ENCODE measurements at places on chromosomes 3 and 15. TPM values are rescaled to one million over a fixed set of nuclear protein-coding genes. Genes with fewer than 3 reads are reported as not detected.

DNA sequence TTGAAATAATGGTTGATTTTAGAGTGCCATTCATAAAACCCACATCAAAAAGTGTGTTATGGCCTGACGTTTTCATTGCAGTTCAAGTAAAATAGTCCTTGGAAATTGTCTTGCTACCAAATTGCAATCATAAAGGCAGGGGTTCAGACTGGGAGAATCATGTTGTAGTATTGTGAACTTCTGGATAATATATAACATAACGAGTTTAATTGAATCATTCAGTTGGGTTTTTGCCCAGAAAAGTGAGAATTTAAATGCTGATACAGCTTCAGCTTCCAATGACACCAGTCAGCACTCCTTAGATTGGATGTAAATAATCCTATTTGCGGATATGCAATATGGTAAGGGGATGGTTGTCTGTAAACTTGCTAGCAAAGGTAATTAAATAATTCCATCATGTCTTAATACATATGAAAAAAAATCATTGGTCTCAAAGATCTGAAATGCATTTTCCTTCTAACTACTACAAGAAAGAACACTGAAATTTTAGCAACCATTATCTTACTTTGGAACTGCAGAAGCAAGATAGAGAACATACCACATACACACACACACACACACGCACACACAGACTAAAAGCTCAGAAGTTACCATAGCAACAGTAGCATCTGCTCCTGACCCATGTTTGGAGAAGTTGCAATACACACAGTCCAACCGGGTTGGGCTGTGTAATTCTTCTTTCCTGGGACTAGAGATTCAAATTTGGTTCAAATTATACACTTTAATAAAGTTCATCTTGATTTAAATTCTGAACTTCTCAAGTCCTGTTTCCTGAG, 686.2 kb upstream of the NR2F2 start:
- DNase-seq: no peak
- no peaks in the 10 kb centered on the region for H3K27me3 ChIP-seq
- no peaks in the 10 kb centered on the region for H3K4me1 ChIP-seq
- no peak overlapping the region for H3K4me3 ChIP-seq
- H3K36me3 ChIP-seq: no peaks in the 10 kb centered on the region
- H3K27ac ChIP-seq: peak overlapping the region; percentile 25

DNA sequence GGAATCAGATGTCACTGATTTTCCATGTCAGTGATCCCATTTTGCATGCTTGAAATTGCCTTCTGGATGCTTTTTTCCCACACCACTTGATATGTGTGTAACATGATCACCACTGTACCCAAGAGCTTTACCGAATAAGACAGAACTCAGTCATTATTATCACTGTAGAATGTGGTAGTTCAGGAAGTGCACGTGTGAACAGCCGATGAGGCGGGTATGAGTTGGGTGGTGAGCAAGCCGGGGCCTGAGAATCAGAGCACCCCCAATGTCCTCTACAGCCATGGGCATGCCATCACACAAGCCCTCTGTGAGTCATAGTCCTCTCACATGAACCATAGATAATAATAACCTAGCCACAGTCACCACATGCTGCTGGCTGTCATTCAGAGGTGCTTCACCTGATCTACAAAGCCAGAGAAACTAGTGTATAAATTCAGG, 470.8 kb downstream of the SOX2 start:
- H3K27ac ChIP-seq: no peak overlapping the region
- H3K27me3 ChIP-seq: peaks cover 6% of the 10 kb centered on the region
- no peak overlapping the region for H3K4me3 ChIP-seq

DNA sequence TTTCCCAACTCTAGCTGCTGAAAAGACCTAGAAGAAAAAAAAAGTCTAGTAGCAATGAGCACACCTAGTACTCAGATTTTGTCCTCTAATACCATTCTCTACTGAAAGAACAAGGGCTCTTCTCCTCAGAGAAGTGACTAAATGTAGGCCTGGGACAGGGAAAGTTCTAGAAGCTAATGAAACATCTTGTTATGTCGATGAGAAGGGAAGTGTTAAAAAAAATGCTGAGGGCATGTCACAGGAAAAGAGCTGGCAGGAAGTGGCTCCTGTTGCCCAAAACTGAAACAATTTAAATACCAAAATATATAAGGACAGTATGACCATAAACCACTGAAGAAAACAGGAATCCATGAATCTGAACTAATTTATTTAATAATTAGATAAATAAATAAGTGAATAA, 581.4 kb upstream of the TBL1XR1 start:
- DNase-seq: no peak
- H3K4me1 ChIP-seq: peaks cover 62% of the 10 kb centered on the region
- no peak overlapping the region for H3K27ac ChIP-seq
- no peaks in the 10 kb centered on the region for H3K36me3 ChIP-seq
- H3K4me3 ChIP-seq: no peak overlapping the region

- no peak overlapping the region for H3K27ac ChIP-seq
- peaks cover 5% of the 10 kb centered on the region for H3K4me1 ChIP-seq
- H3K27me3 ChIP-seq: no peaks in the 10 kb centered on the region
- H3K4me3 ChIP-seq: no peak overlapping the region
Observed at GRCh38 chr15:67878712-67879206, 38.9 kb upstream of the RNU6-1 start.

- no peak for DNase-seq
- H3K36me3 ChIP-seq: no peaks in the 10 kb centered on the region
- H3K4me3 ChIP-seq: no peak overlapping the region
- H3K27ac ChIP-seq: no peak overlapping the region
- H3K4me1 ChIP-seq: no peaks in the 10 kb centered on the region
Observed at GRCh38 chr3:43012174-43012573, 33.1 kb downstream of the GASK1A start.

GRCh38 chr15:62344806-62345539, 179.9 kb upstream of the C2CD4B start:
- H3K4me3 ChIP-seq: no peak overlapping the region
- no peak for DNase-seq
- no peaks in the 10 kb centered on the region for H3K4me1 ChIP-seq
- no peak overlapping the region for H3K27ac ChIP-seq
- no peaks in the 10 kb centered on the region for H3K36me3 ChIP-seq

GRCh38 chr3:50454481-50455070, 48.9 kb downstream of the CACNA2D2 start:
- no peak for DNase-seq
- H3K4me1 ChIP-seq: no peaks in the 10 kb centered on the region
- H3K27ac ChIP-seq: no peak overlapping the region

GRCh38 chr15:70539912-70540530, 223.3 kb downstream of the UACA start:
- H3K27me3 ChIP-seq: peaks cover 66% of the 10 kb centered on the region
- DNase-seq: no peak
- H3K4me3 ChIP-seq: no peak overlapping the region
- H3K27ac ChIP-seq: no peak overlapping the region
- no peaks in the 10 kb centered on the region for H3K4me1 ChIP-seq

DNA sequence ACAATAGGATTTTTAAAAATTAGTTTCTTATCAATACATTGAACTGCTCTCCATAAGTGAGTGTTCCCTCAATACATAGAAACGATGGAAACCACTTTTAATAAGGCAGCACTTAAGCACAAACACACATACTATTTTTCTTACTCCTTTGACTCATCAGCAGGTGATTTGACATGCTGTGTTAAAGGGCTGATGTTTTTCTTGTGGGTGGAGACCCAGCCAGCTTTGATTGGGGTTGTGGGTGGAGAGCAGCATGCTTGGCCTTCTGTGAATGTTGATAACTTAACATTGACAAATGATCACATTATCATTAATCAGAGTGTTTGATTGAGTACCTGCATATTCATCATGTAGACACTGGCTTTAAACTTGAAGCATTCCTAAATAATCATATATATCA, 223.0 kb upstream of the DPH6 start:
- H3K4me3 ChIP-seq: no peak overlapping the region
- H3K4me1 ChIP-seq: no peaks in the 10 kb centered on the region
- no peaks in the 10 kb centered on the region for H3K27me3 ChIP-seq
- no peak for DNase-seq
- no peaks in the 10 kb centered on the region for H3K36me3 ChIP-seq

- no peaks in the 10 kb centered on the region for H3K36me3 ChIP-seq
- no peaks in the 10 kb centered on the region for H3K4me1 ChIP-seq
- H3K27ac ChIP-seq: no peak overlapping the region
- H3K4me3 ChIP-seq: no peak overlapping the region
- H3K27me3 ChIP-seq: no peaks in the 10 kb centered on the region
Observed at GRCh38 chr3:154921351-154921750, 158.8 kb upstream of the MME start.

DNA sequence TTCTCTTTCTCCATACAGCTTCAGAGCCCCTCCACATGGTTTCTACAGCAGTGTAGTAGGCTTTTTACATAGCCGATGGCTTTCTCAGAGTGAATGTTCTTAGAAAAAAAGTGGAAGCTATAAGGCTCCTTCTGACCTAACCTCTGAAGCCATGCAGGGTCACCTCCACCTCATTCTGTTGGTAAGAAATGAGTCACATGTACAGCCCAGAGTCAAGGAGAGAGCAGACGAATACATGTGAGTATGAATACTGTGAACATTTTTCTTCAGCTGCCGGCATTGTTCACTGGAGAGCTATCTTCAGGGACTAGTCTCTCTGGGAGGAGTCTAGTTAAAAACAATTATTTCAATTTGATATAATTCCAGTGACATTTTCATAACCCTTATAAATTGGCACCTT, 68.2 kb upstream of the THRB start:
- no peaks in the 10 kb centered on the region for H3K27me3 ChIP-seq
- DNase-seq: no peak
- H3K27ac ChIP-seq: no peak overlapping the region
- no peaks in the 10 kb centered on the region for H3K36me3 ChIP-seq

- no peak for DNase-seq
- no peak overlapping the region for H3K4me3 ChIP-seq
- peaks cover 11% of the 10 kb centered on the region for H3K4me1 ChIP-seq
- no peaks in the 10 kb centered on the region for H3K27me3 ChIP-seq
- peaks cover 15% of the 10 kb centered on the region for H3K36me3 ChIP-seq
Observed at GRCh38 chr3:141552440-141552991, 65.7 kb downstream of the RASA2 start.

- peak overlapping the region; percentile 87 for H3K4me3 ChIP-seq
- H3K27me3 ChIP-seq: no peaks in the 10 kb centered on the region
- H3K27ac ChIP-seq: peak overlapping the region; percentile 99
- peak; percentile 70 for DNase-seq
- H3K4me1 ChIP-seq: peaks cover 49% of the 10 kb centered on the region
Observed at GRCh38 chr3:51975852-51976549, 1.1 kb downstream of the ABHD14A start.

GRCh38 chr3:157248590-157249422, 88.9 kb upstream of the CCNL1 start:
- peaks cover 49% of the 10 kb centered on the region for H3K4me1 ChIP-seq
- H3K27ac ChIP-seq: peak overlapping the region; percentile 90
- peak; percentile 22 for DNase-seq
- H3K36me3 ChIP-seq: no peaks in the 10 kb centered on the region
- peak overlapping the region; percentile 0 for H3K4me3 ChIP-seq
- no peaks in the 10 kb centered on the region for H3K27me3 ChIP-seq

DNA sequence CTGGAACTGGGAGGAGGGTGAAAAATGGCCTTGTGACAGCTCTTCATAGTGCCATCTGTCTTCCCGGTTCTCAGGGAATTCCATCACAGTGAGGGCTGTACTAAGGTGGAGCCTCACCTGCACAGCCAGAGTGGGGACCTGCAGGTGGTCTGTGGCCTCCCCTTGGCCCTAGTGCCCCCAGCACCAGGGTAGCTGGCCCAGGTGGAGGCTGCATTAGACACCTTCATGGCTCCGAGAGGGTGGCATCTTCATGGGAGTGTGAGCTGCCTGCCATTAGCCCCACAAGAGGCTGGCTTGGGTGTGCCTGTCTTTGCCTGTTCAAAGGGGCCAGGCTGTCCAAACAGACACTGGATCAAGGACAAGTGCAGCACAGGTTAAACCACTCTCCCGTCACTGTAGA, 95.5 kb upstream of the PRR23E start:
- peaks cover 4% of the 10 kb centered on the region for H3K4me1 ChIP-seq
- no peaks in the 10 kb centered on the region for H3K36me3 ChIP-seq
- DNase-seq: no peak
- H3K4me3 ChIP-seq: no peak overlapping the region
- peaks cover 16% of the 10 kb centered on the region for H3K27me3 ChIP-seq

DNA sequence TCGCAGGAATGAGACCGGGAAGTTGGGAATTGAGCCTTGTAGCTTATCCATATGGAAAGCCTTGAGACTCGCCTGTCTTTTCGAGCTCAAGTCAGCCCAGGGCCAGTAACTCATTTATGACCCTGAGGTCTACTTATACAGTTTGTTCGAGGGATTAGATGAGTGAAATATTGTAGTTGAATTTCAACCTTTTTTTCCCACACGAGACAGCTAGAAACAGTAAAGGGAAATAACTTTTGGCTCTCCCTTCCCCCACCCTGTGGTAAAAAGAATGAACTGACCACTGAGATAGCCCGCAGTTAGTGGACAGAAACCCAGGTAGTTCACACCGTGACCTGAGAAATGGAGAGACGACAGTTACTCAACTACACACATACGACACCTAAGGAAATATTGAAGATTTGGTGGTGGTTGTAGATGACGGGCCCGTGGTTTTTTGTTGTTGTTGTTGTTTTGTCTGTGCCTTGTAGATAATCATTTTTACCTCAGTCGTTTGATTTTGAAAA, 841 bp downstream of the EIF3J start:
- H3K4me1 ChIP-seq: peaks cover 69% of the 10 kb centered on the region
- peak overlapping the region; percentile 92 for H3K4me3 ChIP-seq

- no peaks in the 10 kb centered on the region for H3K36me3 ChIP-seq
- H3K27me3 ChIP-seq: no peaks in the 10 kb centered on the region
- no peak overlapping the region for H3K4me3 ChIP-seq
- H3K4me1 ChIP-seq: peaks cover 14% of the 10 kb centered on the region
- H3K27ac ChIP-seq: no peak overlapping the region
Observed at GRCh38 chr3:126952261-126952982, 30.5 kb upstream of the PLXNA1 start.

- no peak for DNase-seq
- no peaks in the 10 kb centered on the region for H3K4me1 ChIP-seq
- H3K36me3 ChIP-seq: no peaks in the 10 kb centered on the region
- no peaks in the 10 kb centered on the region for H3K27me3 ChIP-seq
- H3K27ac ChIP-seq: no peak overlapping the region
Observed at GRCh38 chr3:169710619-169711018, 47.1 kb upstream of the MECOM start.

DNA sequence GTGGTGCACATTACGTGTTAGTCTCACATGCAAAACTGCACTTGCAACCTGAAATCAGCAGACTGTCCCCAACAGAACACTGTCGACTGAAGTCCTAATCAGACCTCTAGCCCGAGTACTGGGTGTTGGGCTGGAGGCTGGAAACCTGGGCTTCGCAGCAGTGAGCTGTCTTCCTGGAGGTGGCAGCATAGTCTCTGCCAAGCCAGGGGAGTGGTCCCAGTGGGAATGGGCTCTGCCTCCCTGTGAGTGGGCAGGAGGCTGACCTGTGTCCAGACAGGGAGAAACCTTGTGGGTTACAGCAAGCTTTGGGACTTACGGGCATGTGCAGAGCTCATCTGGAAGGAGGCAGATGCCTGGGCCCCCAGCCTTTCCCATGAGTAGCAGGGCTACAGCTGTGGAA, 38.2 kb upstream of the MYZAP start:
- no peaks in the 10 kb centered on the region for H3K27me3 ChIP-seq
- peak overlapping the region; percentile 95 for H3K27ac ChIP-seq

GRCh38 chr15:42719043-42719442, 17.9 kb downstream of the CDAN1 start:
- no peaks in the 10 kb centered on the region for H3K27me3 ChIP-seq
- H3K27ac ChIP-seq: no peak overlapping the region
- no peak for DNase-seq
- no peaks in the 10 kb centered on the region for H3K4me1 ChIP-seq
- no peak overlapping the region for H3K4me3 ChIP-seq

The MEF2A gene
- 152 TPM for total RNA-seq

The TRPM1 gene
- total RNA-seq: not detected

The MED12L gene
- total RNA-seq: 0.82 TPM

The DNASE1L3 gene
- total RNA-seq: 4.5 TPM

The SEMA6D gene
- total RNA-seq: 12.4 TPM

The P2RY14 gene
- 2.9 TPM for total RNA-seq

The FBXL2 gene
- 1.5 TPM for total RNA-seq

The FOXL2 gene
- total RNA-seq: not detected

The ROPN1 gene
- not detected for total RNA-seq

The DAZL gene
- total RNA-seq: not detected

The THBS1 gene
- 47.4 TPM for total RNA-seq
